ENCODE measurements at places on chromosomes 3 and 15. TPM values are rescaled to one million over a fixed set of nuclear protein-coding genes. Genes with fewer than 3 reads are reported as not detected.
A peak's percentile ranks its signal among the peaks of the same experiment; 100 is the strongest.

Gene LOXL1
- 2.6 TPM for total RNA-seq

Gene CCR3
- total RNA-seq: not detected

Gene MST1R
- total RNA-seq: 1.3 TPM

Gene ST3GAL6
- total RNA-seq: 34.8 TPM

Gene GRK7
- total RNA-seq: not detected

Gene AGTR1
- total RNA-seq: not detected

Gene MYZAP
- not detected for total RNA-seq

Gene CDHR4
- total RNA-seq: not detected

Gene LDHAL6B
- total RNA-seq: not detected

Gene OTOL1
- not detected for total RNA-seq

Gene FMN1
- 89.8 TPM for total RNA-seq

Gene FAM240A
- total RNA-seq: not detected

- DNase-seq: no peak
These were observed 9.9 kb downstream of the RRP9 start for GRCh38 chr3:51931756-51932155.

GRCh38 chr15:99681990-99682389 lies 51.2 kb downstream of the LYSMD4 start:
- DNase-seq: no peak

- no peak for DNase-seq
These were observed 8.4 kb upstream of the CA12 start for GRCh38 chr15:63389902-63390670.

GRCh38 chr3:148512648-148513047 lies 185.1 kb upstream of the AGTR1 start:
- no peak for DNase-seq

DNA sequence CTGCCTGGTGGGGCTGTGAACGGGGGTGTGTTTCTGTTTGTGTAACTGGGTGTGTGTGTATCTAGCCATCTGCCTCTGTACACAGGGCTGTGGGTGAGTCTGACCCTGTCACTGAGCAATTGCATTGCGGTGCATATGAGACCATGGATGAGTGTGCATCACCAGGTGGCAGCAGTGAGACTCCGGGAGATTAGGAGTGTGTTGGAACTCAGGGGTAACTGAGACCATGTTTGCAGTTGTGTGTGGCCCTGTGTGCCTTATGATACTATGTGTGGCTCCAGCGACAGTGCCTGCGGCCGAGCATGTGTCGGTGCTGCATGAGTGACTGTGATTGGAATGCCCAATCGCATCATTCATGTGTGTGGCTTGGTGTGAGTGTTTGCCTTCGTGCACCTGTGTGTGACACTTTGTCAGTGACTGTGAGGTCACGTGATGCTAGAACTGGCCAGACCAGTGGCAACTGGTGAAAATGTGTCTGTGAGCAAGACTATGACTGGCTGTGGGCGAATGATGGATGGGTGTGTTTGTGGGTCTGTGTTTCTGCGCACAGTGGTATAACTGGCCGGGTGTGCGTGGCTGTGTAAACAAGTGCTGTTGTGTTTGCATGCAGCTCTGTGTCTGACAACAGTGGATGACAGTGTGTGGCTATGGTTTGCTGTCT lies 14.0 kb downstream of the VILL start:
- peak; percentile 71 for DNase-seq

GRCh38 chr3:126078866-126079265 lies 5.1 kb downstream of the SLC41A3 start:
- DNase-seq: no peak

GRCh38 chr3:60291115-60291514 lies 960.1 kb downstream of the FHIT start:
- no peak for DNase-seq

- DNase-seq: no peak
These were observed 117.7 kb upstream of the P2RY1 start for GRCh38 chr3:152717252-152717651.

- DNase-seq: no peak
These were observed 348 bp upstream of the DPP8 start for GRCh38 chr15:65517866-65518207.

- DNase-seq: no peak
These were observed 193.6 kb downstream of the EPHB1 start for GRCh38 chr3:134988666-134989065.

DNA sequence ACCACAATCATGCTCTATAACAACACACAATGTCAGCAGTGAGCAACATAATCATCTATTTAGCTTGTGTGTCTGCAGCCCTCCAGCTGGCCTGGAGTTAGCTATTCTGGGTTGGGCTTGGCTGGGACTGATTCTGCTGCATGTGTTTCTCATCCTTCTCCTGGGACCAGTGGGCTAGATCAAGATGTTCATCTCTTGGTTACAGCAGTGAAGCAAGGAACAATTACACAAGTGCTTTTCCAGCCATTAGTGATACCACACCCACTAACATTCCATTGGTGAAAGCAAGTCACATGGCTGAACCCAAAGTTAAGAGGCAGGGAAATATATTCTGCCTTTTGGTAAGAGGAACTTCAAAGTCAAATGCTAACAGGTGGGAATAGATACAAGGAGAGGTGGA lies 14.6 kb downstream of the NUDT16 start:
- no peak for DNase-seq

- DNase-seq: no peak
These were observed 964.7 kb downstream of the ROBO2 start for GRCh38 chr3:78004571-78004970.

DNA sequence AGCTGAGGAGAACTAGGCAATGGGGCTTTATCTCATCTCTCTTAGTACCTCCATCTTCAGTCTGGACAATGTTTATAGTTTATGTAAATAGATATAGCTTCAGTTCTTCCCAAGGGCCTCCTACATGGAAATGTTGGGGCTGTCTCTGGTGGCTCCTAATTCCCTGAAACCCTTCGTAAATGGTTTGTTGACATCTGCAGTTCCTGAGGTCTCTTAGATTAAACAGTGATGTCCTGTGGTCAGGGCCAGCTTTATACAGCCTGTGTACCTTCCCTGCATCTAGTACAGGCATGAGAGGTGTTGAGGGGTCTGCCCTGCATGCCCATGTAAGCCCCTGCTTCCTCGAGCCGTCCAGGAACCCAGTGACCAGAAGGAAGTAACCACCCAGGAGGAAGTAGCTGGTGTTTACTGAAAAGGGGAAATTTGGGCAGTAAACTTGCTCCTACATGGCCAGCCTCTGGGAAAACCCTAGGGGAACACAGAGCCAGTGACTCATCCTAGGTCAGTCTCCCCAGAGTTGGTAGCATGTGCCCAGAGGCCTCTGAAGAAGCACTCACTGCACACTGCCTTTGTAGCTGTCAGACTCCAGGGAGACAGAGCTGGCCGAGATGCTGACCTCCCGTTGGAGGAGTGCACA lies 4.7 kb upstream of the TBC1D2B start:
- DNase-seq: no peak

DNA sequence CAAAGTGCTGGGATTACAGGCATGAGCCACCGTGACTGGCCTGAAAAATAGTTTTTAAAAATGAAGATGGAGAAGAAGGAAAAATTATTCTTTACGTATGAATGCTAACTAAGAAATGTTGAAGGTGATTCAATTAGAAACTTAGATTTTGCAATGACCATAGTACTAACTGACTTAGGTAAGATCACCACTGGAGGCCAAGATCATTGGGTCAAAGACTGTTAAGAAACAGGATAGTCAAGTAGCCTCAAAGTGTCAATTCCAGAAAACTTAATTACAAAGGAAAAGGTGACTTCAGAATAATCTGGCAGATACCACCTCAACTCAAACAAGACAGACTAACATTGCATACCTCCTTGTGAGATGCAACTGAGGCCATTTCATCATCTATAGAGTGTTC lies 119.3 kb downstream of the FRMD4B start:
- DNase-seq: no peak

- no peak for DNase-seq
These were observed 115.1 kb upstream of the FAM174B start for GRCh38 chr15:92770641-92771040.

DNA sequence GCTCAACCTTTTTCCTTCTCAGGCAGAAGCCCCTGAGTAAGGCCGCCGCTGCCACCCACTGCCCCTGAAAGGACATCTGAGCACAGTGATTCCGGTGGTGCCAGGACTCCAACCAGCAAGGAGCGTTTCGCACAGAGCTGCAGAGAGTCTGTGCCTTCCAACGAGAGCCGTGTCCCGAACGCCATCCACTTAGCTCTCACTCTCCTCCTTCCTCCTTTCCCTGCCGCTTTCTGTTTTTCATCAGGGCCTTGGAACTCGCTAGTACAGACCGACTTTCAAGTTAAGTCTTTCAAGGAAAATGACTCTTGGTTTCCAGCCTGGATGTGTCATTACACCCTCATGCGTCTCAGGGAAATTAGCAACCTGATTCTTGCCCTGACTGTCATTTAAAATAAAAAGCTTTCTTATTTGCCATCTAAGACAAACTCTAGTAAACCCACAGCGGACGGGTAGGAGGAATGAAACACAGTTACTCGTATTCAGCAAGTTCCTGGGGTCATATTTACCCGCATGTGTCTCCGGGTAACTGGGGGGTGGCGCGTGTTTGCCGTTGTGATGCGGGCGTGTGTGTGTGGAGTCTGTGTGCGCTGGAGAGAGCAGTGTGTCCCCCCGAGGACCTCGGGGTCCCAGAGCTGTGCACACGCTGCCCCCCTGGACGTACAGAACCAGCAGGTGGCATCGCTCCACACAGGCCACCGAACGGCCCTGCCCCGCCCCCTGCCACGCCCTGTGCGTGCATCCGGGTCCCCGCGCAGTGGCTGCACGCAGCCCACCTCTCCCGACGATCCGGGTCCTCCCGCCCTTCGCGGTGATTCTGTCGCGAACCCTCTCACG lies 30.4 kb upstream of the ALDH1A3 start:
- peak; percentile 62 for DNase-seq

DNA sequence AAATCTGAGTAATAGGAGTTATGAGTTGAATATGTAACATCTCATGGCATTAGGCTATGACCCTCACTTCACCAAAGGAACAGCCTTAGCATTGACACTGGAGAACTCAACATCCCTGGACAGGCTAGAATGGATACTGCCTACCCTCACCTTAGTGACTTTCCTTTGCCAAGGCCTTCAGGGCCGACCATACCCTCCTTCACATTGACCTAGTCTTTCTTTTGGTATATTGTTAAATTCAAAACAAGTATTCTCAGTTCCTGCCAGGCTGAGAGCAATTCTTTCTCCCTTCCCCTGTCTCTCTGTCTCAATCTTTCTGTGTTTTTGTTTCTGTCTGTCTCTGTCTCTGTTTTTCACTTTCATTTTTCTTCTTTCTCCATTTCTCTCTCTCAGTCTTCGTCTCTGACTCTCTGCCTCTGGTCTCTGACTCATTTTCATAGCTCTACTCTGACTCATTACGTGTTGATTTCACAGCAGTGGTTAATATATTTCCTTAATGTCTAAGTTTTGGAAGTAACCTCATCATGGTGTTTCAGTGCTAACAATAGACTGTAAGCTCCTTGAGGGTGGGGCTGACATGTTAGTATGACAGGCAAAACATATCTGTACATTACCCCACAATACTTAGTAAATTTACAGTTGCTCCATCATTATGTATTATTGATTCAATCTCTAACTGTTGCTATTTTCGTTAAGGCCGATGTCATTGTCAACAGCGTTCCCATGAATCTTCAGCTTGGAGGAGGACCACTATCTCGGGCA lies 32.5 kb downstream of the PARP15 start:
- DNase-seq: no peak

- DNase-seq: no peak
These were observed 182.4 kb downstream of the CBLB start for GRCh38 chr3:105686278-105686897.

DNA sequence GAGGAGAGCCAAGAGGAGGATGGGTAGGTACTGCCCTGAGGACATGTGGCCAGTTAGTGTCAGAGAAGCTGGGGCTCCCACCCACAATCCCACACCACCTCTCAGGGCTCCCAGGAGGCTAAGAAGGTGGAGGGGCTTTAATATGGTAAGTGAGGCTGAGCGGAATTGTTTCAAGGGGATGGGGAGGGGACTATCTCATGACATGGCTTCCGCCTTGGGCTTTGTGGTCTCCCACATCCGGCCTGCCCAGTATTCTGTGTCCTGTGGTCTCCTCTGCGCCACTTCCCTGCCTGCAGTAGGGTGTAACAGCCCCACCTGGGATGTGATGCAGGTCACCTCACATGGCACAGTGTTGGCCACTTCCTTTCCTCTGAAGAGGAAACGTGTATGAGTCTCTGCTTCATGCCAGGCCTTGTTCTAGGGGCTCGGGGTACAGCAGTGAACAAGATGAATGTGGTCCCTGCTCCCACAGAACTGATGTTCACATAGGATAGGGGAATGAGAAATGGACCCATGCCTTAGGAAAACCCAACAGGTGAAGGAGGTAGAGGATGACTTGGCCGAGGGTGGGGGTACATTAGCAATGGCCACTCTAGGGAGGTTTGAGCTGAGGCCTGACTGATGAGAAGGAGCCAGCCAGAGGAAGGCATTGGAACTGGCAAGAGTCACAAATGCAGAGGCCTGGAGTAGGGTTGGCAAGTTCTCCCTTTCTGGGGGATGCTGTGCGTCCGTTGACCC lies 3.2 kb downstream of the NEIL1 start:
- no peak for DNase-seq

DNA sequence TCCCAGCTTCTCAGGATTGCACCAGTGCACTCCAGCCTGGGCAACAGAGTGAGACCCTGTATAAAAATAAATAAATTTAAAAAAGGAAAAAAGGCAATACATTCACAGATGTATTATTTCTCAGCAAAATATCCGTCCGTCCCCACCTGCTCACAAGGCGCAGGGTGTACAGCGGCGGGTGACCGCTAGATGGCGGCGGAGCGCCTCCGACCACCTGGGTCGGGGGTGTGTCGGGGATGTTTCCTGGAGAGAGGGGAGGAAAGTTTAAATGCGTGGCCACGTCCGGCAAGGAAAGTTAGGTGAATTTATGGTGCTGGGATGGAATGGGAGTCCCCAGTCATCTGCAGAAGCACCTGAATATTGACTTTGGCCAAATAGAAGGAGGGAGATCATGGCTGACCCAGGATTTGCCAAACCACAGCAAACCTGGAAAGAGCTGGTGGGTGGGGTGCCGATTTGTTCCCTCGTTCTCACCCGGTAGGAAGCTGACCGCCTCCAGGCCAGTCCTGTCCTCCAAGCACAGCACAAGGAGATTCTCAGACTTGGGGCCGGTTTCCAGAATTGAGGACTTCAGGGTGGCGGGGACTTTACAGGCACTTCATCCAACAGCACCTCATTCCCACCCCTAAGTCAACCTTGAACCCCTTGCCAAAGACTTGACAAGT lies 88.3 kb downstream of the TMEM266 start:
- no peak for DNase-seq

- no peak for DNase-seq
These were observed 56.9 kb downstream of the TIGIT start for GRCh38 chr3:114350690-114351089.

- DNase-seq: no peak
These were observed 129.3 kb upstream of the UBE2E2 start for GRCh38 chr3:23073724-23074305.

DNA sequence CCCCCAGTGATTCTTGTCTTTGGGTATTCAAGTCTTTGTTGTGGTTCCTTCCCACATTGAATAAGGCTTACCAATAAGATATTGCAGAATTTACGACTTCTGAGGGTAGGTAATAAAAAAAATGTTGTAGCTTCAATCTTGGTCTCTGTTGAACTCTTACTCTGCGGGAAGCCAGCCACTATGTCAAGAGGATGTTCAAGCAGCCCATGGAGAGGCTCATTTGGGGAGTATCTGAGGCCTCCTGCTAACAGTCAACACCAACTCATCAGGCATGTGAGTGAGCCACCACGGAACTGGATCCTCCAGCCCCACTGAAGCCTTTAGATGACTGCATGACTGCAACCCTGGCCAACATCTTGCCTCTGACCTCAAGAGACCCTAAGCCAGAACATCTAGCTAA lies 3.2 kb upstream of the TBC1D23 start:
- no peak for DNase-seq

GRCh38 chr15:46266661-46267060 lies 631.8 kb downstream of the SQOR start:
- DNase-seq: no peak
